SW480 (cell line): ENCODE measurements at places on chromosomes 1 and 21.

GRCh38 chr1:121471523-121471922 lies 286.7 kb downstream of the SRGAP2C start:
- DNase-seq: no peak

- no peak for DNase-seq
These were observed 64.2 kb upstream of the RBM34 start for GRCh38 chr1:235225299-235225698.

DNA sequence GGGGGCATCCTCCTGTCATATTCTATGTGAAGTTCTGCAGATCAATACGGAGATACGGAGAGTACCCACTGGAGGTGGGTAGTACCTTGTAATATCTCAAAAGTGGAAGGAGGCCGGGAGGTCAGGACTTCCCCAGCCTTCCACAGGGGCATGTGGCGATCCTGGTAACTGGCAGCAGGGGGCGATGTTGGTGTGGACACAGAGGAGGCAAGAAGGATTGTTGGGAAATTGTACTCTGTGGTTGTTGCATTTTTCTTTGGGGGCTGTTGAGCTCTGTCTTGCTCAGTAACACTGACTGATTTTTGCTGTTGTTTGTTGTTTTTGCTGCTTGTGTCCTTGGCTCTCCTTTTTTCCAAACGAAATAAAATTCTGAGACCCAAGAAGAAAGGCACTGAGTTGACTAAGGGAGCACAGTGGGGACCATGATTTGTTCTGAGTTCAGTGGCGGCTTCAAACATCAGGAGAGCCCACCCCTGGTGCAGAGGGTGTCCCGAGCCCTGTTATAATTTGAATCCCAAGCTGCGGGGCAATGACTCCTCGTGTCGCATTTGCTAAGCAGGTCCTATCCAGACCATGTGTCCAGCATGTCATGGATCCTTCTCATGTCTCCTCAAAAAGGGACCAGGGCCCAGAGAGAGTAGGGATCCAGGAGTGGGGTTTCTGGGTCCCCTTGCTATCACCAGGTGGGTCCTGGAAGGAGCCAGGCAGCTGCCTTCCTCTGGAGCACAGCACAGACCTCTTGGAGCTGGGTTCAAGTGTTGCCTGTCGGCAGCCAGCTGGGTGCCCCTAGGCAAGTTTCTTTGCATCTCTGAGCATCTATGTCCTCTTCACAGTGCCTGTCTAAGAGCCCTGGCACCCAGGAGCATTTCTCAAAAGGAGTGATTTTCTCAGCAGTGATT lies 22.8 kb downstream of the LHX4 start:
- no peak for DNase-seq

GRCh38 chr1:176754676-176755075 lies 291.7 kb downstream of the PAPPA2 start:
- DNase-seq: no peak

DNA sequence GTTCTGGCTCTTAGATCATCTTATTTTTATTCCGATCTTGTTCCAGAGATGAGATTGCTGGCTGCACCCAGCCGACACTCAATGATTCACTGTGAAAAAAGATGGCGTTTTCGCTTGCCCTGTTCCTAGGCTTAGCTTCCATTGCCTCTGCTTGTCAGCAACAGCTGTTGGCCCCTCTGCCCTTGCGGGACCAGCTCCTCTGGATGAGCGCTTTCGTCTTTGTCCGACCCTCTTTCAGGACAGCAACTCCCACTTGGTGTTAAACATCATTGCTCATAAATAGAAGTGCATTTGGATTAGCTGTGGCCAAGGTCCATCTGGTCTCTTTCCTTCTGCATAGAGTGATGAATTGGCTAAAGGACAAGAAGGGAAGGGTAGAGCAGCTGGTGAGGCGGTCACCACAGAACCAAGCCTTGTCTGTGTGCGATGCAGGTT lies 43.5 kb upstream of the SCCPDH start:
- no peak for DNase-seq

- DNase-seq: no peak
These were observed 12.1 kb downstream of the TRAPPC10 start for GRCh38 chr21:44024257-44024656.

DNA sequence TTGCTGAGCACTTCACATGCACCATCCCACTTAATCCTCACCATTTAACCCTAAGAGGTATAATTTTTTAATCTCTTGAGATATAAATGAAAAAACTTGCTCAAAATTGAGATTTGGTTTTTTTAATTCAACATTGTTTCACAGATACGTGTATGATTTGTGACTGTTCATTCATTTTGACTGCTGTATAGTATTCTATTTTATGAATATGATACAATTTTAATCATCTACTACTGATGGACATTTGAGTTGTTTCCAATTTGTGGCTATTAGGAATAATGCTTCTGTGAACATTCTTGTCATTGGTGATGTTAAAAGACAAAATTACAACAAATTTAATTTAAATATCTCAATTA lies 617 bp upstream of the ZMYM6 start:
- DNase-seq: no peak

DNA sequence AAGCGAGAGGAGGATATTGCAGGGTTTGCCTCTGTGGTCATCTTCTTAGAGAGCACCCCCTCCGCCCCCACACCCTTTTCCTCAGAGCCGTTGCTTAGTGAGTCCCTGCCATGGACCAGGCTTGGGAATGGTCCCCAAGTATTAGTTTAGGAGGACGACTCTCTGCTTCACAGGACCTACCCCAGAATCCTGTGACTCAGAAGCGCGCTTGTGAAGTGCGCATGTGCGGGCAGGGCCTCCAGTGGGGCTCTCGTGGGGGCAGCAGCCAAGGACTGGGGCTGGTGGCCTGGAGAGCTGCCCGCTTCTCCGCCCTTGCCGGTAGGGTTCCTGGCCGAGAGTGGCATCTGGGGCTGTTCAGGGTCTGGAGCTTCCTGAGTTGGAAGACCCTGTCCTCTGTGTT lies 37.3 kb upstream of the HMGN1 start:
- peak; percentile 51 for DNase-seq

DNA sequence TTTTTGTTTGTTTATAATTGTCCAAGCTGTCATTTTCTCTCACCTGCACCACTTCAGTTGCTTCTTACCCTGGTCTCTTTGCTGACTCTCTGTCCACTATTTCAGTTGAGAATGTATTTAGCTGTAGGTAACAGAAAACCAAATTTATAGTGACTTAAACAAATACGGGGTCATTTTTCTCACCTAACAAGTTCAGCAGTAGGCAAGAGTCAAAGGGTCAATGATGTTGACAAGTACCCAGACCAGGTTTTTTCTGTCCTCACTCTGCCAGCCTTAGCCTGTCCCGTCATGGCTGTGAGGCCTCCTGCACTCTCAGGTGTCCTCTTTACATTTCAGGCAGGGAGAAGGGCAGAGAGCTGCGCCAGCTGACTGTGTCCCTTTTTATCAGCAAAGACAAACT lies 11.8 kb downstream of the RIIAD1 start:
- no peak for DNase-seq

GRCh38 chr1:172515927-172516326 lies 17.0 kb upstream of the SUCO start:
- no peak for DNase-seq

DNA sequence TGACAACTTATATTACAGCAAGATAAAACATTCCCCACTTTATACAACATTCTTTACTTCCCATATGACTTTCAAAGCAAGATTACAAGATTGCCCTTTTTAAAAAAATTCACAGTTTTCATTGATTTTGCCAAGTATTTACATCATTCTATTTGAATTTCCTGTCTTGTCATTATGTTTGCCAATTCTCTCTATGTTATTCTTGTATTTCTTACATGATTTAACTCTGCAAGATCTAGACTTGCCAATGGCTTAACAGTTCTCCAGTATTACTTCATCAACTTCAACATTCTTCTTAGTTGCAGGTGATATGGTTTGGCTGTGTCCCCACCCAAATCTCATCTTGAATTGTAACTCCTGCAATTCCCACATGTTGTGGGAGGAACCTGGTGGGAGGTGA lies 31.6 kb downstream of the FMO4 start:
- DNase-seq: no peak

DNA sequence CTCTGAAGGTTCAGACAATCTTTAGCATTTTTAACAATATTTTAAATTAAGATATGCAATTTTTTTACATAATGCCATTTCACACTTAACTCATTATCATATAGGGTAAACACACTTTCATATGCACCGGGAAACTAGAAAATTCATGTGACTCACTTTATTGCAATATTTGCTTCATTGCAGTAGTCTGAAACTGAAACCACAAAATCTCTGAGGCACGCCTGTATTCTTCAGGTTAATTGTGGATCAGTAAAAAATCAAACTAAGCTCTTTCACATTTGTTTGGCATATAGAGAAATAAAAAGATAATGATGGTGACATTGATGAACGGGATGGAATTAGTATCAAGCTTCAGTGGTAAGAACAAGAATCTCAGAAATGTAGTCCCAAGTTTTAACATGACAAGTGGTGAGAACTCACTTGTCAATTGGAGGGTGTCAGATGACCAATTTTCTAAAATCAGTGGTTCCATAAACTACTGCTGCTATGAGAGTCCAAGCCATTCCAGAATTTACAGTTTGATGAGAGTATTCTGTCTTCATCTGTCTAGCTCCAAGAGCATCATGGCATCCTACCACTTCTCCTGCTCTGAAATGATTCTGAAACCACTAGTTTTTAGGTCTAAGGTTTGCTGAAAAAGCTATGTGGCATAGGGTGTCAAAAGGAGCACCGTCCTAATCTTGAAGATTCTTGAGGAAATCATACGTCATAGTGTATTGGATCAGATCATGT lies 281.0 kb downstream of the PTPRC start:
- no peak for DNase-seq

GRCh38 chr1:234108921-234109320 lies 204.4 kb downstream of the SLC35F3 start:
- no peak for DNase-seq

DNA sequence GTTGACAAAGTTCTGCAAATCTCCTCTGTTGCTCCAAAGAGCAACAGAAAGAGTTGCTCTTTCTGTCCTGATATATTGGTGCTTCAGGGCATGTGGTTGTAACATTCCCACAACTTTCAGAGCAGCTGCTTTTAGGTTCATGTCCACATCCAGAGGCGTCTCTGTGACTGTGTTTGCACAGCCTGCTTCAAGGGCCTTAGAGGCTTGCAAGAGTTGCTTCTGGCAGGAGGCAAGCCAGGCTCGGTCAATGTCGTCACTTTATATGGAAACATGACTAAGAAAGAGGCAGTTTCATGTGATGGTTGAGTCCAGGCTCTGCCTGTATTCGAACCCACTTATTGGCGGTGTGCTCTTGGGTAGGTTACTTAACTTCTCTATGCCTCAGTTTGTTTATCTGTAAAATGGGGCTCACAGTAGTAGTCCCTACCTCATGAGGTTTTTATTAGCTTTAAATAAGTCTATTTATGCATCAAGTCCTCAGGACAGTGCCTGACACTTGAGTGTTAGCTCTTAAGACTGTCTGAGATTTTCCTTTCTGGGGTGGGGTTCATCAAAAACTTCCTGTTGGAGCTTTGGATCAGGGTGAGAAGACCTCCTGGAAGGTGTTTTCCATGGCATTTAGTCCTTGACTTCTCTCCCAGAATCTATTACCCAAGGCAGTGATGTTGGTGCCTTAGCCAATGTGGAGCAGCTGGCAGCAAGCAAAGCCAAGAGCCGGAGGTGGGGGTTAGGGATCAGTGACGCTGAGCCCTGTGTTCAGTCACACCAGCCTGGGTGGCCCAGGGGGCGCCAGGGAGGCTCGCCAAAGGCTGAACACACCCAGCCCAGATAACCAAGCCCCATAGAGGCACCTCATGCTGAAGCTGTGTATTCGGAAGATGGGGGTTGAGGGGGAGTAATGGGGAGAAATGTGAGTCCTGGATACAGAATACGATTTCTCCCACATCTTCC lies 18.9 kb downstream of the LHX4 start:
- no peak for DNase-seq

DNA sequence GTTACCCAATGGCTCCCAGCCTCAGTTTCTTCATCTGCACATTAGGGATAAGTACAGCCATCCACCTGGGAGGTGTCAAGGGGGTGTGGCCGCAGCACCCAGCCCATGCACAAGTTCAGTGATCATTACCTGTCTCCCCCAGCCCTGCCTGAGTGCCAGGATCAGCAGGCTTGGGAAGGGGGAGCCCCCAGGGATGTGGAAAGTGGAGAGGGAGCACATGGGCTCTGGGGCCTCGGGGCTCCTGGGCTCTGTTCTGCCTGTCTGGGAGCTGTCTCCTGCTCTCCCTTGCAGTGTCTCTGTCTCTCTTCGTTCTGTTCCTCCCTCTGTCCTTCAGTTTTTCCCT lies 10.8 kb upstream of the PADI1 start:
- no peak for DNase-seq

GRCh38 chr1:108345776-108346531 lies 102.1 kb upstream of the NBPF4 start:
- DNase-seq: no peak

DNA sequence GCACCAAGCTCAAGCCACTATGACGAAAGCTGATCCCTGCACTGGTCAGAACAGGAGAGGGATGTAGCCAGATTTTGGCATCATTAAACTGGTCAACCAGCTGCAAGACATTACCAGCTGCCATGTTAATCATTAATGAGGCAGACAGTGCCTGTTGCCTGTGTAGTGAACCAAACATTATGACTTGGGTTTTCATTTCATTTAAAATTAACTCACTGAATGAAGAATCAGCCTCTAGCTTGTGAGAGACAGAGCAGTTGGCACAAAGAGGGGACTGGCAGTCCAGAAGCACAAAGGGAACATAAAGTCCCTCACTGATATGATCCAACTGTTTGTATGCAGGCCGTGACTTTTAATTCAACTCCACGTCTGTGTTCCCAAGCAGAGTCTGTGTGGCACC lies 318.9 kb downstream of the SEC16B start:
- no peak for DNase-seq

GRCh38 chr1:155127967-155128754 lies 485 bp downstream of the EFNA1 start:
- DNase-seq: no peak

GRCh38 chr21:38487901-38488639 lies 10.2 kb downstream of the ERG start:
- DNase-seq: peak; percentile 70

DNA sequence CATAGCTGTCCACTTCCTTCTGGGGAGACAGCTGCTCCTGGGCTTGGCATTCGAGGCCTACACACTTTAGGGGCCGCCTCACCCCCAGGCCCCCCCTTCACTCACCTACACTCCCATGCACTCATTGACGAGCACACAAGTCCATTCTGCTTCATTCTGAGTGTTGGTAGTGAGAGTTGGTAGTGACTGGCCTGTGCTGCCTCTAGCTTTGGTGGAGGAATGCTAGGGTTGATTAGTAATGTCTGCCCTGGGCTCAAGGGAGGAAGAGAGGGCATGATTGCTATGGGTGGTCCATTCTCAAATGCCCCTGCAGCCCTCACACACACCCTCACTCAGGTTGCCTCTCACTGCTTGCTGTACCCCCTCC lies 30.4 kb downstream of the TRIM11 start:
- peak; percentile 13 for DNase-seq

- DNase-seq: no peak
These were observed 68.9 kb upstream of the RAB3GAP2 start for GRCh38 chr1:220341126-220341525.

DNA sequence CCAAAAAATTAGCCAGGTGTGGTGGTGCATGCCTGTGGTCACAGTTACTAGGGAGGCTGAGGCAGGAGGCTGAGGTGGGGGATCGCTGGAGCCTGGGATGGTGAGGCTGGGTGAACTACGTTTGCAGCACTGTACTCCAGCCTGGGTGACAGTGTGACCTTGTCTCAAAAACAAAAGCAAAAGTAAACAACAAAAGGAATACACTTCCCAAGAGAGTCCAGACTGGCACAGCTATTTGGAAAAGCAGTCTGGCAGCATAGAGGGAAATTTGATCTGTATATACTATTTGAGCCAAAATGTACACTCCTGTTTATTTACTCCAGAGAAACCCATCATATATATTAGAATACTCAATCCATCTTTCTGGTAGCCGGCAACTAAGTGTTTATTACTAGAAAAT lies 107.0 kb upstream of the HMCN1 start:
- no peak for DNase-seq
